Activated T-cell treated with anti-CD3 and anti-CD28 coated beads, Interleukin-2, amount 50 U/mL, for 72 hours (primary cell): ENCODE measurements at places on chromosomes 4 and X. TPM values are rescaled to one million over a fixed set of nuclear protein-coding genes. Genes with fewer than 3 reads are reported as not detected.

DNA sequence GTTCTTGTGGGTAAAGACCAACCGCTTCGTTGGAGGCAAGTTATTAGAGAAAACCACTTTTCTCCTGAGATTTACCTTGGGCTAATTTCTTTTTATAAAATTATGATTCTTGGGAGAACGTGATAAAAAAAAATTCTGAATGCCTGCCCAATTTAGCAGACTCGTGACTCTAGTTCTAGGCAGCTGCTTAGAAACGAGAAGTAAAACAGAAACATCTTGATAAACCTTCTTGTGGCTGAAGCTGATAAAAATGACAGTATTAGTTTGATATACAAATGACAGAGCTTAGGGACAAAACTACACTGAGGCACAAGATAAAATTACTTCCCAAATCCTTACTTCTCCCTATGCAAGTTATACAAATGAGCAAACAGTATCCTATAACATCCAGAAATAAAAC, 458.9 kb upstream of the TEX13C start:
- H3K27ac ChIP-seq = no peak overlapping the region
- no peaks in the 10 kb centered on the region for H3K27me3 ChIP-seq
- DNase-seq = no peak
- no peak overlapping the region for H3K4me3 ChIP-seq

The NWD2 gene
- total RNA-seq = not detected

GRCh38 chr4:130233377-130234047, 1137.6 kb downstream of the C4orf33 start:
- no peak for DNase-seq
- H3K27me3 ChIP-seq = no peaks in the 10 kb centered on the region
- H3K27ac ChIP-seq = peak overlapping the region; percentile 35
- H3K36me3 ChIP-seq = no peaks in the 10 kb centered on the region

The COL25A1 gene
- 0.05 TPM for total RNA-seq

The PLK4 gene
- total RNA-seq = 44.7 TPM

DNA sequence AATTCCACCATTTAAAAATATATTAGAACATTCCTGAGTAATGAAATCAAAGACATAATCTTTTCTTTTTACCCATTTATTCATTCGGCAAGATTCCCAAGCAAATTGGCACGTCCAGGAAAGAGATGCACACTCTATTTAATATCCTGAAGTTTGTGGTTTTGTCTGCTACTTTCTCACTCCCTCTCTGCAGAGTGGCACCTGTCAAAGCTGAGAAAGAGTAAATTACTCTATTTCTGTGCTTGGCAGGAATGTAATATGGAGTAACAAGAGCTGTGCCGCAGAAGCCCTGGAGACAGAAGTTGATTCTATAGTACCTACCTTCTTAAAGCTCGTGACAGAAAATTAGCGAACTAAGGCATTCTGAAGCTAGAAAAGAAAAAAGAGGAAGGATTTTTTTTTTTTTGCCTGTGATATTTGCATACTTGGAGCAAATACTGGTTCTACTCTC, 5.5 kb downstream of the GSTCD start:
- H3K36me3 ChIP-seq = peaks cover 2% of the 10 kb centered on the region
- DNase-seq = no peak
- no peaks in the 10 kb centered on the region for H3K27me3 ChIP-seq
- no peaks in the 10 kb centered on the region for H3K4me1 ChIP-seq
- no peak overlapping the region for H3K4me3 ChIP-seq

DNA sequence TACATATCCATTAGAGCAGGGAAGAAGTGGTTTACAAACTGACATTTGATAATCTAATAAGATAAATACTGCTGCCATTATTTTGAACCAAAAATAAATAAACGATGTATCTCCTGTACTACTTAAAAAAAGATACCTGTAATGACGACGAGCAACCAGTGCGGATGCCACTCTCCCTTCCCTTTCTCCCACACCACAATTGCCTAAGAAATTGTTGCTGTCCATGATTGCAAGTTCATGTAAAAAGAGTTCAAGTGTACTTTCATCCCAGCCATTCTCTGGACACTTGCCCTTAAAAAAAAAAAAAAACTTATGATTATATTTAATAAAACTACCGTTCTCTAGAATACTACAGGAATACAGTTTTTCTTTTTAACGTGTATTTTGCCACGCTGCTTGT, 1.4 kb downstream of the SEPSECS start:
- H3K27ac ChIP-seq = peak overlapping the region; percentile 99
- H3K4me3 ChIP-seq = peak overlapping the region; percentile 80
- peaks cover 40% of the 10 kb centered on the region for H3K4me1 ChIP-seq
- DNase-seq = no peak
- H3K27me3 ChIP-seq = no peaks in the 10 kb centered on the region

The CSN1S1 gene
- total RNA-seq = not detected

The ETDB gene
- total RNA-seq = not detected

- DNase-seq = no peak
- peaks cover 11% of the 10 kb centered on the region for H3K27me3 ChIP-seq
- no peak overlapping the region for H3K4me3 ChIP-seq
- H3K4me1 ChIP-seq = no peaks in the 10 kb centered on the region
Measured at GRCh38 chrX:55841962-55842752, 124.6 kb downstream of the RRAGB start.

GRCh38 chr4:5366421-5366820, 315.1 kb downstream of the STK32B start:
- no peaks in the 10 kb centered on the region for H3K27me3 ChIP-seq
- no peaks in the 10 kb centered on the region for H3K4me1 ChIP-seq
- H3K4me3 ChIP-seq = no peak overlapping the region
- H3K27ac ChIP-seq = no peak overlapping the region

GRCh38 chr4:98928505-98929340, at the start of gene EIF4E:
Gene EIF4E, minus strand, starts transcription at chr4:98929133. Its CDS starts 21 bp downstream, at chr4:98929112.
- H3K4me1 ChIP-seq = peaks cover 57% of the 10 kb centered on the region
- H3K27me3 ChIP-seq = no peaks in the 10 kb centered on the region
- H3K27ac ChIP-seq = peak within 1 kb of the TSS; percentile 96
- H3K36me3 ChIP-seq = peaks cover 5% of the 10 kb centered on the region
- H3K4me3 ChIP-seq = peak within 1 kb of the TSS; percentile 93
- peak; percentile 93 for DNase-seq

The MAMLD1 gene
- 3.4 TPM for total RNA-seq

DNA sequence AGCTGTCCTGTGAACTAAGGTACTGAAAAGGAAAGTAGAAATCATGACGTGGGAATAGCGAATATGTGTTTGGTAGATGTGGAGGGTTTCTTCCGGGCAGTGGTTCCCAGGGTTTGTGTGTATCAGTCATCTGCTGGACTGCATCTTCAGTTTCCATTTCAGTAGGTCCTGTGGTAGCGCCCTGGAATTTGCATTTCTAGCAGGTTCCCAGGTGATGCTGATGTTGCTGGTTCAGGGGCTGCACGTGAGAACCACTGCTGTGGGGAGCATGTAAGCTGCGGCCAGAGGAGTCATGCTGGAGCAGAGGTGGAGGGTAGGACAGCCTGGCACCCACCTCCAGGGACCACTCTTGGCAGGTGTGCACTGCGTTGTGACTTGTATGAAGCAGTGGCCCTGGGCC, 47.1 kb downstream of the ARHGAP10 start:
- H3K4me1 ChIP-seq = peaks cover 41% of the 10 kb centered on the region
- no peak for DNase-seq
- H3K4me3 ChIP-seq = no peak overlapping the region
- H3K27ac ChIP-seq = no peak overlapping the region
- no peaks in the 10 kb centered on the region for H3K36me3 ChIP-seq

DNA sequence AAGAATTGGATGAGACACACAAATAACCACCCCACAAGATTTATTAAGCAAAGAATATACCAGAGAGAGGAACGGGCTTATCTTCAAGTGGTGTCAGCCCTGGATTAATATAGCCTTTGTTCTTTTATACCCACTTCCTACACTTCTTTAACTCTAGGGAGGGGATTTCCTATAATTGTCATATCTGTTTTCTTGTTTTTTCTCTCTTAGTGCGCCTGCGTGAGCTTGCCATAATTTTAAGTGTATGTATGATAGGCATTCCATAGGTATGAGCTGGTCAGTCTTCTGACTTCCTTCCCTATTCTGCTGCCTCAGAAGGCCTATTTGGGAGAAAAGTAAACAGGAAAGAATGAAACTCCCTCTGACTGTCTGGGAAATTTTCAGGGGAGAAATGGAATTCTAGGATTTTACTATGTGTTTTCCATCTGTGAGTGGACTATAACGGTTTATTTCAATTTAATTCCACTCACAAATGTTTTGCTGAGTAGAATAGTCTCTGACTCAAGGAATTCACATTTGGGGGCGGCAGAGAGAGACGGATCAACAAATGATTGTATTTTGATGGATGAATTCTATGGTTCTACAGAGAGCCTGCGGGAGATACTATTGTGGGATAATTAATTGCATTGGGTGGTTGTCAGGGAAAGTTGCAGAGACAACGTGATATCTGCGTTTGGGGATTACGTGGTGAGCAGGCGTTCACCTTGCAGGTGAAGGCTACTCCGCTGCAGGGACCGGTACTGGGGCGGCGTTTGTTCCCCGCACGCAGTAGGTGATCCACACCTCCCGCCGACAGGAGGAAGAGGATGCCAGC, 626 bp upstream of the CEP135 start:
- H3K4me3 ChIP-seq = peak overlapping the region; percentile 91
- H3K4me1 ChIP-seq = peaks cover 34% of the 10 kb centered on the region
- H3K27ac ChIP-seq = peak overlapping the region; percentile 97
- DNase-seq = peak; percentile 53

DNA sequence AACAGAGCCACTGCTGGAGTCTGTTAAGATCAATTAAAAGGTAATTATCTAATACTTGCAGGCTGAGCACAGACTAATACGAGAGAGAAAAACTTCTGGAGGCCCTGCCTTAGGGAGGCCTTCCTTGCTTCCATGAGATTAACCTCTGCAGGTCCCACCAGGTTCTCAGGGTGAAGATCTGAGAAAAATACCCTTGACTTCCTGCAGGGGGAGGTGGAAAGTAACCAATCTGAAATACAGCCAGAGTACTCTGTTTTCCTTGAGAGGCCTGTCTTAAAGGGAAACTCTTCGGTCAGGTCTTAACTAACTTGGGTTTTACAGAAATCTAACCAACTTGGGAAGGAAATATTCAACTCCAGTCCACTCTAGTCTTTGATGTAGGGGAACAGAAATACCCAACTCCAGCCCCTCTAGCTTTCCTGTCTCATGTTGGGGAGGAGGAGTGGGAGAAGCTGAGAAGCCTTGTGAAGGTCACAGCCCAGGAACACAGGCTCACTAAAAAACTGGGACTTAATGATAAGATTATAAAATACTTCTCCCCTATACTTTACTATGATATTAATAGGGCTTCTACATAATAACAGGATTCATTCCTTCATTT, 77.1 kb downstream of the TBCK start:
- H3K4me3 ChIP-seq = no peak overlapping the region
- peaks cover 5% of the 10 kb centered on the region for H3K36me3 ChIP-seq
- H3K4me1 ChIP-seq = no peaks in the 10 kb centered on the region
- no peaks in the 10 kb centered on the region for H3K27me3 ChIP-seq
- no peak for DNase-seq

DNA sequence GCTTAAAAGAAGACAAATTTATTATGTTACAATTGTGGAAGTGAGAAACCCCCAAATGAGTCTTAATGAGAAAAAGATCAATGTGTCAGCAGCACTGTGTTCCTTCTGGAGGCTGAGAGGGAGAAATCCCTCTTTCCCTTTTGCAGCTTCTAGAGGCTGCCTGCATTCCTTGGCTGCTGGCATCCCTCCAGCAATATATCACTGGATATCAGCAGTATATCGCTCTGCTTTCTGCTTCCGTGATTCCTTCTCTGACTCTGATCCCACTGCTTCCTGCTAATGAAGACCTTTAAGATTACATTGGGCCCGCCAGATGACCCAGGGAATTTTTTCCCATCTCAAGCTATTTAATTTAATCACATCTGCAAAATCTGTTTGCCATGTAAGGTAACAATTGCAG, 1008.0 kb downstream of the RAPGEF2 start:
- H3K36me3 ChIP-seq = peaks cover 4% of the 10 kb centered on the region
- H3K4me3 ChIP-seq = no peak overlapping the region
- no peaks in the 10 kb centered on the region for H3K4me1 ChIP-seq
- DNase-seq = no peak
- no peaks in the 10 kb centered on the region for H3K27me3 ChIP-seq

GRCh38 chr4:121977251-121978171, 25.7 kb upstream of the TRPC3 start:
- peaks cover 7% of the 10 kb centered on the region for H3K27me3 ChIP-seq
- H3K36me3 ChIP-seq = no peaks in the 10 kb centered on the region

The F8A2 gene
- not detected for total RNA-seq

The ABLIM2 gene
- total RNA-seq = 0.60 TPM

GRCh38 chr4:27327421-27328181, 467.0 kb downstream of the STIM2 start:
- H3K4me1 ChIP-seq = no peaks in the 10 kb centered on the region
- H3K4me3 ChIP-seq = no peak overlapping the region
- no peaks in the 10 kb centered on the region for H3K27me3 ChIP-seq
- no peak overlapping the region for H3K27ac ChIP-seq
- no peaks in the 10 kb centered on the region for H3K36me3 ChIP-seq

- H3K27me3 ChIP-seq = no peaks in the 10 kb centered on the region
- DNase-seq = no peak
- no peak overlapping the region for H3K27ac ChIP-seq
Measured at GRCh38 chr4:128458816-128459215, 171.2 kb upstream of the PGRMC2 start.

- H3K27ac ChIP-seq = no peak overlapping the region
- H3K4me3 ChIP-seq = no peak overlapping the region
- H3K36me3 ChIP-seq = no peaks in the 10 kb centered on the region
- DNase-seq = no peak
- H3K27me3 ChIP-seq = no peaks in the 10 kb centered on the region
Measured at GRCh38 chr4:127586922-127587571, 45.7 kb upstream of the INTU start.

DNA sequence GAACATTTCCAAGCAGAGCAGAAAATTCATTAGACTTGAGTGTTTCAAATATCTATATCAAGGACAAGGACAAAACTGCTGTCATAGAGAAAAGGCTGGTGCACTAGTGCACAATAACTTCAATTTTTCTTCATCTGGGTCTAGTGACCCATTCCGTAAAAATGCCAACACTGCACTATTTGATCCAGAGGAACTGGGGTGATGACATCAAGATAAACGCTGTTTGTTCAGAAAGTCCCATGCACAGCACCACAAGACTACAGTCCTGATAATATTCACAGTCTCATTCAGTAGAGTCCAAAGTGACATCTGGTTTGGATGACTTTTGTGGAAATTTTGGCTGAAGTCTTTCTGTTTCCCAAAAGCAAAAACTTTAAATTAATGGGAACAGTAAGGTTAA, 303.5 kb upstream of the GALNT7 start:
- H3K27me3 ChIP-seq = no peaks in the 10 kb centered on the region
- no peak overlapping the region for H3K27ac ChIP-seq
- H3K4me3 ChIP-seq = no peak overlapping the region

DNA sequence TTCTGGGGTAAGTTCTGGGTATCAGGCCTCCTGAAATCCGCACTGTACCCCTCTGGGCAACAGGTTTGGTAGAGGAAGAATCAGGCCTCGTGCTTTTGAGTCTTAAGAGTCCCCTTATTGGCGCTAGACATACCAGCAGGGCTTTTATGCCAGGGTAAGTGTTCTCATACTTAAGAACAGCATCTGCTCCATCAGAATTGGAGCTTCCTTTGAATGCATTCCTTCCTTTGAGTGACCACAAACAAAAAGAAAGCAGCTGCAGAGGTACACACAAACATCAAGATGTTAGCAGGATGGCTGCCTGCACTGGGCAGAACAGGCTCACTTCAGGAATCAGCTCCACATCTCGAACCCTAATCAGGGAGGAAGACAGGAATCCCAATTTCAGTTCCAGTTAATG, 156.8 kb downstream of the MGST2 start:
- no peaks in the 10 kb centered on the region for H3K4me1 ChIP-seq
- DNase-seq = no peak
- H3K27ac ChIP-seq = no peak overlapping the region
- H3K27me3 ChIP-seq = no peaks in the 10 kb centered on the region
- H3K4me3 ChIP-seq = no peak overlapping the region
- H3K36me3 ChIP-seq = no peaks in the 10 kb centered on the region
